Nucleus accumbens (tissue), 56 donors: ENCODE measurements at places on chromosomes 13 and 19.

DNA sequence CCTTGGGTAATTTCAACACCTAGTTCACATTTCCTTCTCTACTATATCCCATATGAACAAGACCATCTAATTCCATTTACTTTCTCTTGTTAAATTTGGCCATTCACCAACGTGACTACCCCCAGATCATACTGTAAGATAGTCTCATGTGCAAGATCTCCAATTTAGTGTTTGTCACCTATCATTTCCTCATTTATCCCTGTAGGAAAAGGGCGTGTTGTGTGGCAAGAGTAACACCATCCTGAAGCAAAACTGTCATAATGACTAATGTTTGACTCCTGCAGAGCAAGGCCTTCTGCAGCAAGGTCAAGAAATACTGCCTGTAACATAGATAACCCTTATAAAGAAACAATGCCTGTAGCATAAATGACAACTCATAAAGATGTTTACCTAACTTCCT lies 51.3 kb downstream of the SUCLA2 start:
- DNase-seq: no peak

GRCh38 chr19:23784274-23784673 lies 25.6 kb upstream of the ZNF681 start:
- no peak for DNase-seq

DNA sequence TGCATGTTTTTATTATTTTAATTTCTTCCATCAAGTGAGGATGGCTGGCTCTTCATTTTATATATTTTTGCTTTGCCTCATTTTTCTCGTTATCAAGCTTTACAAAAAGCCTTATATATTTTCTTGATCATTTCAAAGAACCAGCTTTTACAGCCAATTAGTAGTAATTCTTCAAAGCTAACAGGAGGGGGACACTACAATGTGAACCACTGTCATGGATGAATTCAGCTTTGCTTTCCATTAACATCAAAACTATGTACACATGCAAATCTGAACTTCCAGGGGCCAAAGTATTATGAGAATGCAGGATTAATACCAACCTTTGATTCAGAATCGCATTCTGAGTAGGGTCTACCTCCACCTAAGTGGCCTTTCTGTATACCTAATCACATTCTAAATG lies 11.1 kb downstream of the UQCRFS1 start:
- DNase-seq: no peak

DNA sequence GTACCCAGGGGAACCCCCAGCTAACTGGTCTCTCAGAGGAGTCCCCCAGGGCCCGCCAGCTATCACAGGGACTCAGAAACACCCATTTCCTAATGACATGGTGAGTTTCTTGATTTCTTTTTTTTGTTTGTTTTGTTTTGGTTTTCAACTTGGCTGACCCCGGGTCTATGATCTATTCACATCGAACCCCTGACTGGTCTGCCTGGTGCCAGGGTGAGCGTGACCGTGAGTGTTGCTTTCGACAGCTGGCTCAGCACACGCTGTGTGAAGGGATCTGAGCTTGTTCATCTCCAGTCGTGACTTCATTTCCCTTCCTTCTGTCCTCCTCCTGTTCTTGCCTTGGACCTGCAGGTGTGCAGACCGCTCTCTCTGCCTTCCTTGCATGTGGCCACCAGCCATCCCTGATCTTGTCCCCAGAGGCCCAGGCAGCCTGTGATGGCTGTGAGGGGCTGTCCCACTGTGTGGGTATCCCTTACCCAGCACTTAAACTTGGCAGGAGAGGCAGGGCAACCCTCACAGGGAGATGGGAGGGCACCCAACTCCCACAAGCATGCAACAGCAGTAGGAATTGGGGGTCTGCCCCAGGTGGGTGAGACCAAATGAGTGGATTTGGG lies 26.2 kb downstream of the TMEM161A start:
- DNase-seq: no peak

DNA sequence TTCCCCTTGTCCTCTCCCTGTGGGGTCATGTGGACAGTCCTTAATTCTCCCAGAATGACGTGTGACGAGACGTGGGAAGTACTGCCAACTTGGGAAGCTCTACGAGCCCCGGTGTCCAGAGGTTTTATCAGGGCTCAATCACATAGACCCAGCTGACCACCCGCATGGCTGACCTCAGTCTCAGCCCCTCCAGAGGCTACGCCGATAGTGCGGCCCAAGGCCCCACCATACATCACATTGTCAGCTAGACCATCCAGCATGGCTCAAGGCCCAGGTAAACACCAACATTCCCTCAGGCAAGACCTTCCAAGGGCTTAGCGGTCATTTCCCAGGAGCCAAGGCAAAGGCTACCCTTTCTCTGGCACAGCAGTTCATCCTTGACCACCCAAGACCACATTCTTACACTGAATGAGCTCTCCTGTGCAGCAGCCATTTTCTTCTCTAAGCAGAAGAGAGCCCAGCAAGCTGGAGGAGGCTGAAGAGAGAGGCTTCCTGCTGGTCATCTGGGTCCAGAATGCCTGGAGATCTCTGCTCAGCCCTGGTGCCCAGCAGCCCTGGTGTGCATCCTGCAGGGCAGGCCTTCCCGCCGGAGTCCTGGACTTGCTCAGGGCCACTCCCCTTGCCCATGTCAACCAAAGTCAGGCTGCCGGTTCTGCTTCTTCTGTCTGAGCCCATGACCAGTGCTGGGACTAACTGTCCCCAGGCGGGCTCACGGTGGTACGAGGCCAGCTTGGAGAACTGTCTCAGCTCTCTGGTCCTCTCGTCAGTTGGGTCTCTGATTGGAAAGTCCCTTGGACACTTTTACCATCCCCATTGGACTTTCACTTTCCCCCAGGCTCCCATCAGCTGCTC lies 7.9 kb upstream of the F10 start:
- no peak for DNase-seq

DNA sequence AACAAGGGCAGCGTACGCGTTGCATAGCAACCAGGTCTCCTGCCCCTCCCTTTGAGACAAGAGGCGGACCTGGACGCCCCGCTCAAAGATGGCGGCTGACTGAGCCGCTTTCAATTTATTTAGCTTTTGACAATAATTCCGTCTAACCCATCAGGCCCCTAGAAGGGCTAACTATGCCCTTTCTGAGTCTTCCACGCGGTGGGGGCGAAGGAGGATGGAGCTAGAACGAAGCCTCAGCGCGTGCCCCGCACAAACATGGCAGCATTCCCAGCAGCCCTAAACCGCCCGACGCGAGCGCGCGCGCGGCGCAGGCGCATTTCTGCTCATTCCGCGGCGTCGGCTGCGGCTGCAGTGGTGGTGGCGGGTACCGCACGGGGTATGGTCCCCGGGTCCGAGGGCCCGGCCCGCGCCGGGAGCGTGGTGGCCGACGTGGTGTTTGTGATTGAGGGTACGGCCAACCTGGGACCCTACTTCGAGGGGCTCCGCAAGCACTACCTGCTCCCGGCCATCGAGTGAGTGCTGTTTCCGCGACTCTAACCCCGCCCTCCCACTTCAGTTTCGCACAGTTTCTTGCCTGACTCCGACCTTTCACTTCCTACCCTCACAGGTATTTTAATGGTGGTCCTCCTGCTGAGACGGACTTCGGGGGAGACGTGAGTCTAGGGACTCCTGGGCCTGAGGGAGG lies at the start of gene MED25:
Gene MED25, plus strand, starts transcription at position 326 of the 685 bp plus-strand sequence. Its CDS starts 53 bp downstream, at position 379.
- DNase-seq: peak; percentile 85

DNA sequence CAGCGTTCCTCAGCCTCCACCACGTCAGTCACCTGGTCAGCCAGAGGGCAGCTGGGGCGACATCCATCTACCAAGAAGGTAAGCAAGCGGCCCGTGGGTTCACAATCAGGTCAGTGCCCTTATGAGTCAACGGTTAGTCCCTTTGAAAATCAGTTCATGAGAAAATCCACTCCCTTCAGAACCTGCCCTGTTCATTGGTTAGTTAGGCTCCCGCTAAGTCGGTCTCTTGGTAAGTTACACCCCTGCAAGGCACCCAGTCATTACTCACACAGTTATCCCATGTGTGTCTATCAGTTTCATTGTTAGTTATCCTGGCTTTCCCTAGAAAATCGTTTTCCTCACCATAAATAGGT lies 564 bp downstream of the SIGLECL1 start:
- DNase-seq: no peak

GRCh38 chr13:113625965-113626721 lies 31.9 kb downstream of the ATP4B start:
- DNase-seq: no peak

- no peak for DNase-seq
These were observed 142.8 kb upstream of the SOX1 start for GRCh38 chr13:111923991-111924677.

DNA sequence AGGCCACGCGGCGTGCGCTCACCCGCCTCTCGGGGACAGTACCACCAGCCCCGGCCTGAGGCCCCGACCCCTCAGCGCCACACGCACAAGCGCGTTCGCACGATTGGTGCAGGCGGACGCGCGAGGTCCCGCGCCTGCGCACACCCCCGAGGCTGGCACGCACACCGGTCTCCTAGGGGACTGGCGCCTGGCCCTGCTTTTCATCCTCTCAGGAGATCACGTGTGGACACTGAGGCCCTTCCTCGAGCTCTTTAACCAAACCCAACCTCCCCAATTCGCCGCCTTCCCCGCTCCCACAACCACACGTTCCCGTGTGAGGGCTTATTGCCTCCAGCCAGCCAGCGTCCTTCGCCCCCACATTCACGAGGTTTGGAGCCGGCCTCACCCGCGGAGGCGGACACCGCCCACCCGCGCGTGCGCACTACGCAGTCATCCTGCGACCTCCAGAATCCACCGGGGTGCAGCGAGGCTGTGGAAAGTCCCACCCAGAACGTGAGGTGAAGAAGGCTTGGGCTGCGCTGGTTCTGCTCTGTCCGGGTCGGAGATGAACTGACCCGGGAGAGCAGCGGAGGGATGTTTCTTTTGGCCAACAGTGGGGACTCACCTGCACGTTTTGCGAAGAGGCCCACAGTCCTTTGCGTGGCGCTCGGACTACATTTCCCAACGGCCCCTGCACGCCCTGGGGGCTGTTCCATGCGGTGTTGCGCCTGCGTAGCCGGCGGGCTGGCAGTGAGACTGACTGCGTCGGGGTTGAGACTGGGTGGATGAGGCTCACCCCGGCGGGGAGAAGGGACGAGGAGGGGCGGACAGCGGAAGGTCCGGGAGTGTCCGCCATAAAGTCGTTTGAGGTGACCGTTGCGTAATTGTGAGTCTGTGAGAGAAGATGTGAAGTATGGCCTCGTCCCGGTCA lies 539 bp upstream of the ZNF667 start:
- peak; percentile 94 for DNase-seq

DNA sequence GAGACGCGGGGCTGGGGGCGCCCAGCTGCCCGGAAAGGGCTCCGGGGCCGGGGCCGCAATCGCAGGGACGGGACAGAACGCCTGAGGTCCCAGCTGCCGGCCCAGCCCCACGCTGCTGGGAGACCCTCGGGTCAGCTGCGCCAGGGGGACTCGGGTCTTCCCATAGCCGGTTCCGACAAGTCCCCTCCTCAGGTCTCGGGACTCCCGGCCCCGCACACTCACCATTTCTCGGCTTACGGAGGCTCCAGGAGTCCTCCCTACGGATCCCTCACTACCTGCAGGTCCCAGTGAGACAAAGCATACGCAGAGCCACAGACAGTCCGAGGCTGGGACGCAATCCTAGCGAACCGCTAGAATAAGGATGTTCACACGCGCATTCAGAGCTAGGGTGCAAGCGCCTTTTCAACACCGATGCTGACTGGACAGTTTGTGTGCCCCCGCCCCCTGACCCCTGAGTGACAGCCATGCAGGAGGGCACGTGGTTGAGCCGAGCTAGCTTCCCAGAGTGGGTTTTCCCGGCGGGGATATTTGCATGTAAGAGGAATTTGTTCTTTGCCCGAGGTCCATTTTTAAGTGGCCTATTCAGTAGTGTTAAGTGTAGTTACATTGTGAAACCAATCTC lies 13.6 kb downstream of the ZNF490 start:
- DNase-seq: no peak

DNA sequence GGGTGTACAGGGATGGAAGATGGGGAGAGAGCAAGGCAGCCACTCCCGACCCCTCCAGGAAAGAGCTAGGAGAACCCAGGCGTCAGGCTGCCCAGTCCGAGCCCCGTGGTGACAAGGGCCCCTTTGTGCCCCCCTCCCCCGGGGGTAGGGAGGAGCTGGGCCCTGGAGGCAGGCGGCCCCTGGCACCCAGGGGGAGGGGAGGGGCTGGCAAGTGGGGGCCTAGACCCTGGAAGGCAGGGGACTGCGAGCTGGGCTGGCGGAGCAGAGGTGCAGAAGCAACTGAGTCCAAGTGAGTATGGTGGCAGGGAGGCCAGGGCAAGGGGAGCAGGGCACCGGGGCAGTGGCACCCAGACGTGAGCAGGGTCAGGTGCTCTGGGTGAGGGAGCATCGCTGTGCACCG lies at the start of gene MAG:
Gene MAG, plus strand, starts transcription at position 246 of the 400 bp plus-strand sequence. CDS start 3,248 bp downstream, outside the sequence.
- peak; percentile 88 for DNase-seq

DNA sequence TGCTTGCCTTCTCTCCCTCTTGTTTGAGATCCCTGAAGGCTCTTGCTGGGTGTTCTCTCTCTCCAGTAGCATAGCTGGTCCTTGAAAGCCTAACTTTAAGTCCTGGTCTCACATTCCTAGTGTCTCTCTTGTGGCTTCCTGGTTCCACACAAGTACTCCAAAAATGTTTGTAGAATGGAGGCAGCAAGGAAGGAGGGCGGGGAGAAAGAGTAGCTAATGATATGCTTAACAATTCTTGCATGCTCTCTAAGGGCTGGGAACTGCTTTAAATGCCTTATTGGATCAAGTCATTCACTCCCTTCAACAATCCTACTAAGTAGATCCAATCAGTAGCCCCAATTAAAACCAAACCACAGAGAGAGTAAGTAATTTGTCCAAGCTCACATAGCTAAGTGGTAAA lies 357.3 kb downstream of the KLF5 start:
- DNase-seq: no peak

GRCh38 chr19:5354403-5354802 lies 13.8 kb upstream of the PTPRS start:
- no peak for DNase-seq

GRCh38 chr19:1171755-1172352 lies 2.2 kb downstream of the SBNO2 start:
- DNase-seq: no peak

- DNase-seq: no peak
These were observed 9.5 kb downstream of the STXBP2 start for GRCh38 chr19:7646426-7646700.

GRCh38 chr13:110269509-110270185 lies 37.3 kb downstream of the COL4A1 start:
- DNase-seq: no peak

DNA sequence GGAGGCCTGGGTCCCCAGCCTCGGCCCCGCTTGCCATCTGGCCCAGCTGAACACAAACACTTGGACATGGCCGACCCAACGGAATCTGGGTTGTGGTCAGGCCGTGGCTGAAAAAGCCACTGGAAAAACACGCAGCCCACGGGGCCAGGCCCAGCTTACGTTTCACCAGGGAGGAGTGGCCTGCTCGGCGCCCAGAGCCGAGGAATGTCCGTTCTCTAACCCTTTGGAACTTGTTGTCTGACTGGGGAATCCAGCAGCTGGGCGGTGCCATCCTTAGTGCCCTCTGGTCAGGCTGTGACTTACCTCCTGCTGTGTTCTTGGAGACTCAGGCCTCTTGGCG lies 13.8 kb downstream of the CILP2 start:
- DNase-seq: no peak
